ENCODE measurements at places on chromosomes 4 and X.

DNA sequence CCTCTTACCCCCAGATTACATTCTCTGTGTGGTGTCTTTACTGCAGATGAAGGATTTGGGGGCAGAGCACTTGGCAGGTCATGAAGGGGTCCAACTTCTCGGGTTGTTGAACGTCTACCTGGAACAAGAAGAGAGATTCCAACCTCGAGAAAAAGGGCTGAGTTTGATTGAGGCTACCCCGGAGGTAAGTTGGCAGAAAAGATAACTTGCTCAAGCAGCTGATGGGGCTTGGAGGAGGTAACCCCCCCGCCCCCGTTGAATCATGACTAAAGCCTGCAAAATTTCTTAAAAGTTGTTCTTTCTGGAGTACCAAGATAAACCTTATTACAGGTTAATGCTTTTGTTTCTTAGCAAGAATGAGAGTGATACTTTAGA, 1.5 kb downstream of the CCNG2 start:
- DNase-seq = no peak

DNA sequence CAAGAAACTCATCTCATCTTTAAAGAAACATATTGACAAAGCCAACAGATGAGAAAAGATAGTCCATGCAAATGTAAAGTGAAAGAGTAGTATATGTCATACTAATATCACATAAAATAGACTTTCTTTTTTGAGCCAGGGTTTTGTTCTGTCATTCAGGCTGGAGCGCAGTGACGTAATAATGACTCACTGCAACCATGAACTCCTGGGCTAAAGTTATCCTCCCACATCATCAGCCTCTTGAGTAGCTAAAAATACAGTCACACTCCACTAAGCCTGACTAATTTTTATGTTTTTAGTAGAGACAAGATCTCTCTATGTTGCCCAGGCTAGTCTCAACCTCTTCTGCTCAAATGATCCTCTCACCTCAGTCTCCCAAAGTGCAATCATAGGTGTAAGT, 51.8 kb upstream of the TRAM1L1 start:
- no peak for DNase-seq

GRCh38 chr4:34148322-34148908, 2095.9 kb downstream of the ARAP2 start:
- no peak for DNase-seq

DNA sequence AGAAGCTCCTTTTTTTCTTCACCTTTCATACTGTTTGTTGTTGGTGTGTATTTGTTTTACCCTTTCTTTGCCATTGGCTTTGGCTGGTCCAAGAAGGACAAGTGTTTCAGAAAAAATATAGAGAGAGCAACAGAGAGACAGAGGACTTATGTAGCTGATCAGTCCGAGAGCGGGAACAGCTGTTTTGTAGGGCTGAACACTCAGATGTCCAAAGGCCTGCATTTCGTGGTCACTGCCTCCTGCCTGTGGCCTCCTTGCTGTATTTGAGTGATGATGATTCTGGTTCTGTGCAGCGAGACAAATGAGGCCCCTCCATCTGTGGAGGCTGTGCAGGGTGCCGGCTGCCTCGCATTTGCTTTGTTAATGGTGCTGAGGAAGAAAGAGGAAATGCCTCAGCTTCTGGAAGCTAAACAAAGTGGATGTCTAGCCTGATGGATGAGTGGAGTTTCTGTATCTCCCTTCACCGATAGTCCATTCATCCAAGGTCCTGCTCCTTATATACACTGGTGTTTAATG, 19.8 kb upstream of the STOX2 start:
- no peak for DNase-seq

GRCh38 chr4:15469402-15470127, at the start of gene CC2D2A:
TSS of gene CC2D2A (plus strand) at chr4:15469882. CDS start at chr4:15475933, 6,051 bp downstream.
- DNase-seq = no peak

DNA sequence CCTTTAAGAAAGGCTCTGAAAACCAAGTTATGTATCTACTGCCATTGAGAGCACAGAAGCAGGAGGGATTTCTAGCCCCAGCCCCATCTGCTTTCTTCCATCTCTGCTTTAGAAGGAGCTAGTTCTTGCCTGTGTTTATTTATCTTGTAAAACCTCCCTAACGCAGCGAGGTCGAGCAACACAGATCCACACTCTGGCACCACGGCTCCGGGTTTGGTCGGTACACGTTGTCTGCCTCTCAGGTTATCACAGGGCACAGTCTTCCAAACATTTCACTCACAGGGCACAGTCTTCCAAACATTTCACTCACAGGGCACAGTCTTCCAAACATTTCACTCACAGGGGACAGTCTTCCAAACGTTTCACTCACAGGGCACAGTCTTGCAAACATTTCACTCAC, 69.7 kb upstream of the TLR3 start:
- DNase-seq = no peak

DNA sequence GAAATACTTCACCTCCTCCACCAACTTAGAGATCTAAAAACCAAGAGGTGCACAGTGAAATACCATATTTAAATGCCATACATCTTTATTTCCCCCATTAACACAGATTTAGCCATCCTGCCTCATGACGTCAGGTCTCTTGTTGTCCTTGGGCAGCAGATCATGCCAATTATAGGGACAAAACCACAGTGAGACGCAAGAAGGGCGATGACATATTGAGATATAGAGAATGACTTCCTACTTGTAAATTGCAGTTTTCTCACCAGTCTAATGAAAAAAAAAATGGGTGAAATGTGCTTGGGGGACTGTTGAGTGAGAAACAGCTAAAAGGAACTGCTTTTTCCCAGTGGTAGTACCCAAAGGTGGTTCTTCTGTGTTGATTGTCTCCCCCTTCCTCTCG, 24.3 kb downstream of the RS1 start:
- no peak for DNase-seq

DNA sequence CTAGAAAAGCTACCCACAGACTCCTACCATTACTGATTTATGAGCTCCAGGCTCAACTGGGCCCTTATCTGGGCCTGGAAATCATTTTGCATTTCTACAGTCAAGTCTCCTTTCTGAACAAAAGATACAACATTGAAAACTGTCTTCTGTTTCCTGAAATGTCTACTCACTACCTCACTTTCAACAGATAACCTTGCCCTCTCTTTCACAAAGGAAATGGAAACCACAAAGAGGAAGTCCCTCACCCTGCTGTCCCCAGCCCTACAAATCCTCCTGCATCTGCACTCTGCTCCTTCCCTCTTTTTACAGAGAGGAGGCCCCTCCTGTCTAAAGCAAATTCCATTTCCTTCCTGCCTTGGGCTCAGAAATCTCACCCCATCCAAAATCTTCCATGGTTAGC, 24.8 kb upstream of the CYBB start:
- DNase-seq = no peak

DNA sequence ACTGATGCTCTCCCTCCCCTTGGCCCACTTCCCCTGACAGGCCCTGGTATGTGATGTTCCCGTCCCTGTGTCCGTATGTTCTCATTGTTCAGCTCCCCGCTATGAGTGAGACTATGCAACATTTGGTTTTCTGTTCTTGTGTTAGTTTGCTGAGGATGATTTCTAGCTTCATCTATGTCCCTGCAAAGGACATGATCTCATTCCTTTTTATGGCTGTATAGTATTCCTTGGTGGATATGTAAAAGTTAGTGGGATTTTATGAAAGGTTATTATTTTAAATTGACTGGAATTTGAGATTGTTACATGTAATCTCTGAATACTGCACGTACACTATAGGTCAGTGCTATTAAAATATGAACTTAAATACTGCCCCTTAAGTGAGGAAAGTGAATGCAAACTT, 184.0 kb downstream of the WDFY3 start:
- no peak for DNase-seq

DNA sequence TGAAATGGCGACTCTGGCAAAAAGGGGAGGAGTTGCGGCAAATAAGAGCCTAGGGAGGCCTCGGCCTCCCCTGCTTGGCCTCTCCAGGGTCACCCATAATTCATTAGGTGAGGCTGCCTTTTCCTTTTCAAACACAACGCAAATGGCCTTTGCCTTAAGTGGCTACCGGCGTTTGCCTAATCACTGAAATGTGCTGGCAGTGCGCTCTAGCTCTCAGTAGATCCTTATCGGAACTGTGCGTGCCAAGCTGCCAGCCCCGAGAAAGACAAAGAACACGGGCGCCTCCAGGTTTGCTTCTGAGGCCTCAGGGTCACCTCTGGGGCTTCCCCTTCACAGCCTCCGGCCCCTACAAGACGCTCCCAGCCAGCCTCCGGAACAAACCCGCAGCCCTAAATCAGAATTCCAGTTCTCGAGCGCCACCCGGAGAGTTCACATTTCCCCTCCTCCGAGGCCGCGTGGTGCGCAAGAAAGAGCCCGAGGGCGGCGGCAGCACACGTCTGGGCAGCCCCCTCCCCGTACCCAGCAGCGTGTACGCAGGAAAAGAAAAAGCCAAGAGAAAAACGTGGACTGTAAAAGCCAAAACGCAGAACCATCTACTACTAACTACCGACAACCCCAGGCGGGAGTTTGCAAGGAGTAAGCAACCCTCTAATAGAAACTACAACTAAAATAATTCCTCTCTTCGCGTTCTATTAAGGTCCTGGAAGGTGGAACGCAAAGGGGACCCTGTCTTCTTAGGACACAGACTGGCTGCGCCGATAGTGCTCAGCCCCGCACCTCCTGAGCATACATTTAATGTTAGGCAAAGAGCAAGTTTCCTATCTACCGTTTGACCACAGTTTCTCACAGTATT, 76.5 kb upstream of the BCOR start:
- no peak for DNase-seq

DNA sequence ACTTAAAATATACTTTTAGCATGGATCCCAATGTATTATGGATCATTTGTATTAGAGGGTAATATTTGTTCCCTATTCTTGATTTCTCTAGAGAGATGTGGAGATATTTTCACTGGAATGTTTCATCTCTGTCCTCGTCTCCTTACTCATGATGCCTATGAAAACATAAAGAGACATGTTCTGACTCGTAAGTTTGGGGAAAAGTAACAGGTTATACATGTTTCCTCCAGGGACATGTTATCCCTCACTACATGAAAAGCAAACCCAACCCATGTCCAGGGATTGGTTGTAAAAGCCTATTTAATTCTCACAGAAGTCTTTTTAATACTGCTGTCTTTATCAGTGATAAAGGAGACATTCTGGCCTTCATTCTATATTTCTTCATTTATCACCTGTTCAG, 621.4 kb downstream of the GABRG1 start:
- no peak for DNase-seq

GRCh38 chr4:55304303-55304702, 41.7 kb upstream of the SRD5A3 start:
- DNase-seq = no peak

- no peak for DNase-seq
These were observed 64.5 kb upstream of the STX18 start for GRCh38 chr4:4606321-4606720.

DNA sequence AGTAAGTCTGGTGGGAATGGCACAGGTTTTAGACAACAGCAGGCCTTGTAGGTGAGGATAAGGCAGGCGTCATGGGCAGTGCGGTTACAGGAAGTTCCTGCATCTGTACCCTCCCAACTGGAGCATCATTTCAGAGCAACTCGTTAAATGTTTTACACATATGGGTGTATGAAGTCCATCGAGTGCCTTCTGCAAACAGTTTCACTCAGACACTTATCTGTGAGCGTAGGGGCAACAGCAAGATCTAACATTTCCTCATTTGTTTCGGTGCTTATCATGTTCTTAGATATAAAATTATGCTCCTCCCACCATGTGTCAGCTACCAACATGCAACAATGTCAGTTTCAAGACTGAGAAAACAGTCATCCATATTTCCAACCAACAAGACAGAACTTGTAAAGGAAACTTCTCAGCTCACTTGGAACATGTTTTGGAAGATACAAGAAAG, 69.9 kb downstream of the ELOVL6 start:
- DNase-seq = no peak

- peak; percentile 39 for DNase-seq
These were observed 23.6 kb upstream of the YTHDC1 start for GRCh38 chr4:68373513-68373912.

DNA sequence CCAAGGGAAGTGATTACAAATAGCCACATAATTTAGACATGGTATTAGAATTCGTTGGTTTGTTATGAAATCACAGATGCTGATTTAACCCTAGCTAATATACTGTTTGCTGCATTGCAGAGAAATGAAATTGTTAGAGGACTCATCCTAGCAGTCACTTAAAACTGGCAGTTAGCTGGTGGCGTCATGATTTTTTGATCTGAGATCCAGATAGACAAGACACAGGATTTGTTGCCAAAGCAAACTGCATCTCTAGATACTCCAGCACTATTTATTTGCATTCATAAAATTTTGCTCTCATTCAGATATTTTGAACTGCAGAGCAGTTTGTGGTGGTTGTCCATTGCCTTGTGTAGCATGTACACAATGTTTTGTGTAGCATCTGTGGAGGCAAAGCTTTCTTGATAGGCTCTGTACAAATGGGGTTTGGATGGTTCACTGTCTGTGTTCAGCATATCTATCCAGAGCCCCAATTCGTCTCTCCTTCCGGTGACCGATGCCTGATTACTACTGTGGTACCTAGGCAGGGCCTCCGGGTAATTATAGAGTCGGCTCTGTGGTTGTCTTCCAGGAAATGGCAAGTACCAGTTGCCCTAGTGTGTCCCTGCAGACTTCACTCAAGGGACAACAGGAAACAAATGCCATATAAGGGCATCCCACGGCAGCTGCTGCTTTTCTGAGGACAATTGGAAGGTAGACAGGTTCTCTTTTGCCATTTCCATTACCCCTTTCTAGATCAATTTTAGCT, 30.1 kb upstream of the SPARCL1 start:
- peak; percentile 8 for DNase-seq

- DNase-seq = no peak
These were observed 908 bp upstream of the TLR6 start for GRCh38 chr4:38857354-38858096.

- no peak for DNase-seq
These were observed 91.2 kb upstream of the SOD3 start for GRCh38 chr4:24704149-24704548.

DNA sequence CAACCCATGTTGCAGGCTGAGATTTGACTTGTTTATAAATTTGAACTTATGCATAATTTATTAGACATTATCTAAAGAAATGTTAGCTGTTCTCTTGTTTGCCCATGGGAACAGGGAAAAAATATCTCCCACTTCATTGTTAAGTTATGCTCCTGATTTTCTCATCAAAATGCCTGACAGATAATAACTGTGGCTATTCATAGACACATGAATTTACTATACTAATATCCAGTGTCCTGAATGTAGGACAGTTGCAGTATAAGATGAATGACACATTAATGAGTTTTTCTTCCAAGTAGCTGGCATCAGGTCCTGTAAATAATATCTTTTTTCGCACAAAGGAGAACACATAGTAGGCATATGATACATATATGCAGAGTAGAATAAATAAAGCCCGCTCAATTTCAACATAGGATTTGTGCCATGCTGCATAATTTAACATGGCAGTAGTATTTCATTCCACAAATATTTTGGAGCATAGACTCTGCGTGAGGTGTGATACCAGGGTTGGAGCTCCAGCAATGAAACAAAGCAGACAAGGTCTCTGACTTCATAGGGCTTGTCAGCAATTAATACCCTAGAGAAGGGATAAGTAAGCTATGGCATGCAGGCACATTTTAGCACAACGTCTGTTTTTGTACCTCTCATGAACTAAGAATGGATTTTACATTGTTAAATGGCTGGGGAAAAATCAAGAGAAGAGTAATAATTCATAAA, 40.4 kb upstream of the DDX53 start:
- DNase-seq = no peak

- no peak for DNase-seq
These were observed 240.8 kb downstream of the DKK2 start for GRCh38 chr4:106795326-106795725.

GRCh38 chr4:171765514-171765913, 47.7 kb upstream of the GALNTL6 start:
- DNase-seq = no peak

GRCh38 chr4:39285111-39285795, 80.9 kb downstream of the RFC1 start:
- no peak for DNase-seq

GRCh38 chr4:96146686-96147085, 306.8 kb downstream of the PDHA2 start:
- no peak for DNase-seq
